CD4-positive, alpha-beta memory T cell (primary cell): ENCODE measurements at places on chromosomes 12 and 14.

- no peak for DNase-seq
Measured at GRCh38 chr14:37437490-37437889, 157.6 kb downstream of the FOXA1 start.

- no peak for DNase-seq
Measured at GRCh38 chr12:57451233-57451778, 3.8 kb upstream of the INHBE start.

DNA sequence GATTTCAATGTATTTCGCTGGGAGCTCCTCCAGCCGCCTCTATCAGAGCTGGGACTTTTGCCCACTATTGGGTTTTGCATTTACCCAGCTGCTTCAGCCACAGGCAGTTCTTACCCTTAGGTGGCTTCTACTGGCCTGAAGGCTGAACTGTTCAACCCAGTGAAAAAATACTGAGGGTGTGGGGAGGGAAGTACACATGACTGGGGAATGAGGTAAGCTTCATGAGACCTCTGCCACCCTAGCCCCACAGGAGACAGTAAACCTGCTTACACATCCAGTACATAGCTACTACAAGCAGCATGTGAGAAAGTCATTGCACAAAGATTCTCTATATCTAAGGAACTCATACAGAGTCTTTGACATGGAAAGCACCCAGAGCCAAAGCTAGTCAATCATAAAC, 411.1 kb downstream of the SYT1 start:
- no peak for DNase-seq

- DNase-seq = no peak
Measured at GRCh38 chr12:94240171-94240570, 91.8 kb downstream of the PLXNC1 start.

- DNase-seq = no peak
Measured at GRCh38 chr14:20400589-20400964, 12.7 kb downstream of the TEP1 start.

DNA sequence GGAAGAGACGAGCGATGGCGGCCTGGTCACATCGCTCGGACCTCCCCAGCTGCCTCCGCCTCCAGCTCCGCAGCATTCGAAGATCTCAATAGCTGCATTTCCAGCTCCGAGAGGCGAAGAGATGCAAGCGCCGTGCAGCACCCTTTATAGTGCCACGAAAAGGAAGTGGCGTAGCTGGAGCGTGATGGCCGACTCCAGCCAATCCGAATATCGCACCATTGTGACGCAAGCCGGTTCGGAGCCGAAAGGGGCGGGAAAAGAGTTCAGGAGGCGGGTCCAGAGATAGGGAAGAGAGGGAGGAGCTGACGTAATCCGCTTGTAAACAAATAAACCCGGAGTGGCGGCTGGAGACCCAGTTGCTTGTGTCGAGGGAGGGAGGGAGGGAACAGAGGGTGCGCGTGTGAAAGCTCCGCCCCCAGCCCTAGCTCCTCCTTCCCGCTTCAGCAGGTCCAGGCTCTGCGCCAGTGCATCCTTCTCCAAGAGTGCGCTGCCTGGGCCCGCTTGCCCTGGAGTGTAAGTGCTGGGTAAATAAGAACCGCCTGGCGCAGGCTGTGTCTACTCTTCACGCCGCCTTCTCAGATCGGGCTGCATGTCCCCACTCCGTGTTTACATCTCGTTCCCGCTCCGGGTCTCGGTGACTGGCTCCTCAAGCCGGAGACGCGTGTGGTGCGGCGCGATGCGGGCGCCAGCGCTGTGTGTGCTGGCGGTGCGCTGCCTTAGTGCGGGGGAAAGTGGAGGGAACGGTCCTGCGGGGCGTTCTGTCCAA, at the start of gene BTG1:
Gene BTG1, minus strand, starts transcription at position 116 of the 766 bp plus-strand sequence. CDS start 311 bp downstream, outside the sequence.
- DNase-seq = peak; percentile 100

DNA sequence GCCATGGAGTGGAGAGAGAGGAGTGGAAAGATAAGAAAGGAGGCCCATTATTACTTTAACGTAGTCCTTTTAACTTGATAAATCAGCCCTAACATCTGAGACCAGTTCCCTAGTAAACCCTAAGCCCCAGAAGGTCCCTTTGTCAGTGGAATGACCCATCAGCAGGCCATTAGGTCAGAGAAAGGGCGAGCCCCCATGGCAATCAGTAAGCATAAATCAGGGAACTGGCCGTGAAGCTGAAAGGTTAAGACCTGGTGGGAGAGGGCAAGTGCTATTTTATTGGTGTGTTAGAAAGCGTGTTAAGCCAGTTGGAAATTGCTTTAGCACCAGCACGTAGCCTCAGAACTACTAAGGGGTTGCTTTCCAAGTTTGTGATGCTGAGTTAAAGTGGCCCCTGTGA, 708.0 kb downstream of the BCL11B start:
- no peak for DNase-seq

GRCh38 chr12:92224685-92225331, 79.2 kb upstream of the BTG1 start:
- DNase-seq = no peak

- DNase-seq = no peak
Measured at GRCh38 chr12:104305349-104305748, 1.8 kb downstream of the EID3 start.

GRCh38 chr12:34209259-34209835, 187.1 kb downstream of the ALG10 start:
- DNase-seq = no peak

DNA sequence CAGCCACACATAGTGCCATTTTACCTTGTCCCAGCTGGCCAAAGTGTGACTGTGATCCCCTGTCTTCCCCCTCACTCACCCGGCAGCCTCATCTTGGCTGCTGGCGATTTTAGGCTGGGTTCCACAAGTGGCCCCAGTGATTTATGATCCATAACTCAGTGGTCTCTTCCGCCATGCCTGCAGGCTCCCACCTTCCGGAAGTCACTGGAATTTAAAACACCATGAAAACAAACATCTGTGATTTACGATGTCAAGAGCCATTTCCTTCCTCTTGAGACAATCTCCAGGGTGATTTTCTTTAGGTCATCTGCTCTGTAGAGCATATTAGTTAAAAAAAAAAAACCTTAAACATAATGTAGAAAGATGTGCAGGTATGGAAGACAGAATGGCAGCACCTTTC, 282.3 kb downstream of the CACNA1C start:
- DNase-seq = no peak

GRCh38 chr14:103528146-103528586, 830 bp upstream of the TRMT61A start:
- DNase-seq = no peak

DNA sequence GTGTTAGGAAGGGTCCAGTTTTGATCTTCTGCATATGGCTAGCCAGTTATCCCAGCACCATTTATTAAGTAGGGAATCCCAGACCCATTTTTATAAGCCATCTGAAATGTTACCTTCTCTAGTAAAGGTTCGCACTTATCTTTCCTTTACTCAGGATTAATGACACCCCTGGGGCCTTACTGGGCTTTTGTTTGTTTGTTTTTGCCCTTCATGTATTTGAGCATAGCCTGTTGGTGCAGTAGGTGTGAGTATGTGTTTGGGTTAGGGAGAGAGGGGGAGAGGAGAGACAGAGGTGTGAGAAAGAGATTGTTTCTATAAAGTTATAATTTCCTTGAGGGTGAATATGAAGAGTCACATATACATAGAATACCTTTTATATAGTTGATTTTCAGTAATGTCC, 96.9 kb downstream of the AKAP6 start:
- DNase-seq = no peak

DNA sequence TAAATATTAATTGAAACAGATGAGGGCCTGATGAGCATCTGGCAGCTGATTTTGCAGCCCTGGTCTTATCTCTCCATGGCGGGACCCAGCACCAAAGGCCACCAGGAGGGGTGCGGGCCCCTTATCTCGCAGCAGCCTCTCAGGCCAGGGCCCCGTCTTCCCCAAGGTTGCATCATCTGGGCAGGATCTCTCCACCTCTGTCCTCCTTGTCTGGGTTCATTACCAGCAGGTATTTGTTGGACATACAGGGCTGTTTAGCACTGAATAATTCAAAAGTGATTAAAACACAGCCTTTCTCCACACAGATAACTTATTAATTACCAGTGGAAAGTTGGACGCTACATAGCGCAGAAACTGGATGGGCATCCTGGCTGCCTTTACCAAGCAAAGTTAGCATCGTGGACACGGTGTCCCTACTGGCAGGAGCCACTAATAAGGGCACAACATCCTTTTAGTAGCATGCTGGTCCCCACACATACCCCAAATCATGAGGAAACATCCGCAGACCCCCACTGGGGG, 25.8 kb downstream of the TMEM120B start:
- DNase-seq = no peak

- DNase-seq = no peak
Measured at GRCh38 chr12:29644536-29645162, 139.1 kb downstream of the TMTC1 start.

DNA sequence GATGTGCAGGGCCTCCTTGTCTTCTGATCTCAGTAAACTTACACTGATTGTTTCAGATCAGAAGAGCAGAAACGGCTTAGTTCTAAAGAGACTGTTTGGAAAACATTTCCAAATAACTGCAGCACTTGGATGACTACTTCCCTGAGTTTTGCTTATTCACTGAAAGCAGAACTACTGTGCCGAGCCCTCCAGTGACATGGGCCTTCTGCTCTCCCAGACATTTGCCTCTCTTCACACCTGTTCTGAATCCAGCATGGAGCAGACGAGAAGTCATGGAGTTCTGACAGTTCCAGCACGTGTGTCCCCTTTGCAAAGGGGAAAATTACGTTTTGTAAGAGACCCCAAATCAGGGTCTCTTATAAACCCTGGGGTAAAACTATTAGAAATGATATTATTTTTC, 31.4 kb downstream of the ETNK1 start:
- DNase-seq = no peak

DNA sequence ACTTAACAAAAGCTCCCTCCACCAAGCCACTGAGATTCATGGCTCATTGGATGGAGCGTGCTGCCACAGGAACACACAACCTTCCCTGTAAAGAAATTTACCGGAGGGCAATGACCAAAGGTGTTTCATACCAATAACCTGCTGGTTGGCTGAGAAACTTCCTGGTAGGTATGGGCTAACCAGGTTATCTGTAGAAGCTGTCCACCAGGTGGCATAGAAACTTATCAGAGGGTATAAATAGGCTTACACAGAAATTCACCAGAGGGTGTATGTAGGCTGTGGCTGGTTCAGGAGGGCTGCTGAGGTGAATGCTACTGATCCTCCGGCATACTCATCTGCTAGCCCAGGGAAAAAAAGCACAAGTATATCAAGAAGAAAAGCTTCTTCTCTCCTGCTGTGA, 27.1 kb upstream of the MTERF2 start:
- peak; percentile 56 for DNase-seq

DNA sequence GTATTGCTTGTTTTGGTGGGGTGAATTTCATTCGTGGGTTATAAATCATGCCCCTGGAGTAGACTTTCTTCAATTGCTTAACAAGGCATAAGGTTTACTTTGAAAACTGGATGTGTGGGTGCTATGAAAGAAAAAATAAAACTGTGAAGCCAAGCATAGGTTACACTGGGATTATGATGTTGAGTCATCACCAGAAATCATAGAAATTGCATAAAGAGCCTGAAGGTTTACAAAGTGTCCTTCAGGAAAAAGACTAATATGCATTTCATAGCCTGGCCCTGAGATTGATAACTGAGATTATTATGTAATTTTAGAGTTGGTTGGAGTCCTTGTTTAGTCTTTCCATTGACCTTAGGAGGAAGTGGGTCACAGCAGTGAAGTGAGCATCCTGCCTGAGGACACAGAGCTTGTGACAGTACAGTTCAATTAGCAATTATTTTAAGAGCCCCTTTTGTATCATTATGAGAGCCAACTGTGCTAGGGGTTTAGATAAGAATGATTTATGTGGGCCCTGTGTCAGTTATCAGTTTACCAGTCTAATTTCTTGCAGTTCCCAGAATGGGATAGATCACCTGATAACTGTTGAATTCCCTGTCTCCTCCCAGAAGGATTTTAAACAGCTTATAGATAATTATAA, 13.6 kb downstream of the LRRK2 start:
- no peak for DNase-seq

DNA sequence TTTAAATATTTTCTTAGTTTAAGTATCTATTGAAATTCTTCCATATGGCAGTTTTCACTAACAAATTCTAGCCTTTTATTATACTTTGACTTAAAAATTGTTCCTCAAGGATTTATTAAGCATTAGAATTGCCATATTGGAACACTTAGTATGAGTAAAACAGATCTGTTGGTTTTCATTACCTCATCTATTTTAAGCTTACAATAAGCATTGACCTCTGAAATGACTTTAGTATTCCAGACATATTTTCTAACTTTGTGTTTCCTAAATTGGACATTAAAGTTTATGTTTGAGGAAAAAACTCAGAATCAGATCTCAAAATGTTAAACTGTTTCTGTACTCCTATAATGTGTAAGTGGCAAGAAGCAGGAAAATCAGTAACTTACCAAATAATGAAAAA, 48.4 kb downstream of the CSRP2 start:
- no peak for DNase-seq

DNA sequence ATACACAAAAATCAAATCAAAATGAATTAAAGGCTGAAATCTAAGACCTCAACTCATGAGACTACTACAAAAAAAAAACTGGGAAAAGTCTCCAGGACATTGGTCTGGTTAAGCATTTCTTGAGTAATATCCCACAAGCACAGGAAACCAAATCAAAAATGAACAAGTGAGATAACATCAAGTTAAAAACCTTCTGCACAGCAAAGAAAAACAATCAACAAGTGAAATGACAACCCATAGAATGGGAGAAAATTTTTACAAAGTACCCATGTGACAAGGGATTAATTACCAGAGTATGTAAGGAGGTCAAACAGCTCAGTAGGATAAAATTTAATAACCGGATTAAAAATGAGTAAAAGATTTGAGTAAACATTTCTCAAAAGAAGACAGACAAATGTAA, 338.7 kb downstream of the SLC16A7 start:
- DNase-seq = no peak

DNA sequence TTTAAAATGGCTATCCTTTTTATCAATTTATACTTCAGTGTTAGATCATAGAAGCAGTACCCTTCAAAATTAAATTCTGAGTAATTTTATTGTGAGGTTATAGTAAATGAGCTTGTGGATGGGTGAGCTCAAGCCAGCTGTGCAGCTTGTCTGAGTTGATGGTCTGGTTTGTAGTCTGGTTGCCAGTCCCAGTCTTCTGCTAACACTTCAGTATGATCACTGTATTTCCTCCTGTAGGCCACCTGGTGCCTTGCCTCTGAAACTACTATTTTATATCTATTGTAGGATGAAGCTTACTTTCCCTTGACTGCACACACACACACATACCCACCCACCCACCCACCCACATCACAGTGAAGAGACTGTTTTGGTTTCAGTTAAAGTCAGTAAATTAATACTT, 496.4 kb downstream of the PCNX1 start:
- DNase-seq = peak; percentile 36

DNA sequence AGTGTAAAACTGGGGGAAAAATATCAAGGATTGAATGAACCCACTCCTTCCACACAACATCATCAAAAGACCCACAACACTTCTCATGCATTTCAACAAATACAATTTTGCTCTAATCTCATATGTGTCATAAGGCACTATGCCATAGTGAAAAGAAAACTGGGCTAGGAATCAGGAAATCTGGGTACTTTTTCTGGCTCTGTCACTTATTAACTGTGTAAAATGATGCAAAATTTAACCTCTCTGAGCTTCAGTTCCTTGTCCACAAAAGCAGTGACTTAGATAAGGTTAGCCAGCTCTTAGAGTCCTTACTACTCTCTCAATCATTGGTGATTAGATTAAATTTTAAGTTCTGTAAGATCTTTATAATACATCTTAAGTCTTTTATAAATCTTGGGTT, 250.5 kb upstream of the SOX5 start:
- DNase-seq = no peak
